ENCODE measurements at places on chromosomes 12 and 14.

DNA sequence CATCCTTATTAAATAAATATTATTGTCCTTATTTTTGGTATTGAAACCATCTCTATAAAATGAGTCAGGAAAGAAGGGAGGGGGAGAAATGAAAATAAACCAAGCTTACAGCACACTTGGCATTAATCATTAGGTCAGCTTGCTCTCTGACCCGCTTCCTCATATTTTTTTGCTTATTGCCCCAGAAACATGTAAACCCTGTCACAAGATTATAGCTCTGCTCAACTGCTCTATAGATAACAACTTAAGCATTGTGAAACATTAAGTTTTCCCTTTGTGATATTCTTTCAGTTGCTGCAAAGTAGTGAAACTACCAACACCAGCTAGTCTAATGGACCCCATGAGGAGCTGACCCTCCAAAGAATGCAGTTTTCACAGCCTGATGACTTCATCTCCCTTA lies 819.5 kb downstream of the SLC16A7 start:
- DNase-seq = no peak

GRCh38 chr12:8781381-8782127 lies 40.9 kb upstream of the A2ML1 start:
- no peak for DNase-seq

GRCh38 chr14:61577506-61577931 lies 117.8 kb upstream of the HIF1A start:
- no peak for DNase-seq

GRCh38 chr12:124800506-124800905 lies 63.2 kb downstream of the SCARB1 start:
- no peak for DNase-seq
